Endodermal cell (in vitro differentiated cells): ENCODE measurements at places on chromosomes 4 and X.

DNA sequence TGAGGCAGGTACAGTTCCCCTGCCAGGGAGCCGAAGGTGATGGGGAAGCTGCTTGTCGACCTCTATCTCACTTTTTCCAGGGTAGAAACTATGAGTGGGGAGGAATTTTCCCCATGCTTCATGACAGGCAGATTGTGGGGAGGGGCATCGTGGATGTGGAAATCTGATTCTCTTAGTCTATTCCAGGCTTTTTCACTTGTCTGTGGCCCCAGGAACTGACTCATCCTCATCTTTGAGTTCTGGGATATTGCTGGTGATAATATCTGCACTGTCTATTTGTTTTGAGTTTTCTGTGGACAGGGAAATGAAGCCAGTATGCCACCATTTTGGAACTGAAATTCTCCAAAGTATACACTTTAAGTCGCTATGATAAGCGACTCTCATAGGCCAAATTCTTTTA, 7.6 kb upstream of the TLR2 start:
- DNase-seq, result no peak

DNA sequence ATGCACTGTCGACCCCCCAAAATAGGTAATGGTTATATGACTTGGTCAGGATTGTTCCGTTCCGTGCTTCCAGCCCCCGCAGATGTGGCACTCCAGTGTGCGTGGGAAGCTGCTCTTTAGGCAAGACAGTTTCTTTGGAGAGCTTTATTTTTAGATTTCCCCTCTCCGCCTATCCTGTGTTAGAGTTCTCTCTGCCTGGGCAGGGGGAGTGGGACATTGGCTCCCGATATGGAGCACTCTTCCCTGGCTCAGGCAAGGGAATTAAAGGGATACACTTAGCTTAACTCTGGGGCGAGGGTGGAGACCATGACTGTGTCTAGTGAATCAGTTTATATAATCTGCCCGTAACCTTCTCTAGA, 36.0 kb downstream of the DLG3 start:
- no peak for DNase-seq

- no peak for DNase-seq
Observed at GRCh38 chr4:149029056-149029651, 586.9 kb upstream of the NR3C2 start.

- peak; percentile 51 for DNase-seq
Observed at GRCh38 chr4:152665691-152666395, 14.0 kb downstream of the TMEM154 start.

DNA sequence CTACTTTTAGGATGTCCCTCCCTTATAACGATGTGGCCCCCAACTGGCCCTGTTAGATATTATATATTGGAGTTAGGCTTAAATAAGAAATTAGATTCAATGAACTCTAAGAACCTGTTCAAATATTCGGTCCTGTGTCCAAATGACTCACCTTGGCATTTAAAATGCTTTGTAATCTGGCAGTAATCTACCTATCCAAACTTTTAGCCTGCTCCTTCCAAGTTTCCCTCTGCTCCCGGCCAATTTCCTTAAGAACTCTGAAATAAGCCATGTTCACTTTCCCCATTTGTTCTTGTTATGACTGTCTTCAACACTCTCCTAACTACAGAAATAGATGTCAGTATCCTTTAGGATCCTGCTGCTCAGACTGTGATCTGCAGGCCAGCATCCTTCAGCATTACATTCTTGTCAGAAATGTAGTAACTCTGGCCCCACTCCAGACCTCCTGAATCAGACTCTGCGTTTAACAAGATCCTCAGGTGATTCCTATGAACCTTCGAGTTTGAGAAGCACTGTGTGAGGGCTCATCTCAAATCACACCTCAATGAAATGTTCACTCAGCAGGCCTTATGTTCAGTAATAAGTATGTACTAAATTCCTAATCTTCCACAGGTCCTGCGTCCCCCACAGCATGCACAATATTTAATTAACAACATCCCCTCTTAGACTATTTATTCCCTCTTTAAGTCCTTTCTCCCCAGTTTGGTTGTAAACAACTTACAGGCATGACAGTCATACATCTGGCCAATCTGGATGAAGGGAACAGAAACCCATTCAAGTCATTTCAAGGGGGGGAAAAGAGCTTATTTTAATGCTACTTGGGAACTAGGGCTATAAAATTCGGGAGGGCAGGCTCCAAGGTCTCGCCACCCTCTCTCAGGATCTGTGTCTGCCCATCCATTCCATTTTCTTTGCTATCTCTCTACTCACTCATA, 3.0 kb downstream of the ATP8A1 start:
- no peak for DNase-seq

- DNase-seq, result no peak
Observed at GRCh38 chrX:154004315-154004714, 15.4 kb downstream of the IRAK1 start.

DNA sequence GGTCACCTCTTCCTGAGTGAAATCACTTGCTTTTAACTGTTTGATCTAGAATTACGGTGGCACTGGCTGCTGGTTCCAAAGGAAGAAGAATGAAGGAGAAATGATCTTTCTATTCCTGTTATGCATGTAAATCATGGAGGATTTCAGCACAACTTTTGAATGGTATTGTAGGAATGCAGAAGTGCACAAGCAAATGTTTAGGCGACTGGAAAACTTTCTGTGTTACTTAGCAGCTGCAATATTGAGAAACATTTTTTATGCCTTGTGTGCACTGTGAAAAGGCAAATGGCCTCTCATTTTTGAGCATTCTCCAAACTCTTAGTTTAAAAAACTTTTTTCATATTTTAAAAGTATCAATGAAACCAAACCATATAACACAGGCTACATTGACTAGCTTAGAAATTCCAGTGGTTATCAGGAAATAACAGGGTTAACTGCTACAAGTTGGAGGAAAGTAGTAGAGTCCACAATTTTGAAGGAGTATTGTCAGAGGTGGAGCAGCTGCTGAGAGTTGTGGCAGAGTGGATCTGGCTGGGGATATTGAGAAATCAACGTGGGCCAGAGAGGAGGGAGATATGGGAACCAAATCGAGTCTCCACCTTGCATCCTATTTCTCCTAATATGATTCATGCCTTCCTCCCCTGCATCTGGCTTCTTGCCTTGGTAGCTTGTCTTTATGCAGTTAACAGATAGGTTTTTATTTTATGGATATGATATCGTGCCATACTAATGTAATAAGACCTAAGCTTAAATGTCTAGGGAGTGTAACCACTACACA, 32.0 kb upstream of the FHL1 start:
- DNase-seq, result no peak

DNA sequence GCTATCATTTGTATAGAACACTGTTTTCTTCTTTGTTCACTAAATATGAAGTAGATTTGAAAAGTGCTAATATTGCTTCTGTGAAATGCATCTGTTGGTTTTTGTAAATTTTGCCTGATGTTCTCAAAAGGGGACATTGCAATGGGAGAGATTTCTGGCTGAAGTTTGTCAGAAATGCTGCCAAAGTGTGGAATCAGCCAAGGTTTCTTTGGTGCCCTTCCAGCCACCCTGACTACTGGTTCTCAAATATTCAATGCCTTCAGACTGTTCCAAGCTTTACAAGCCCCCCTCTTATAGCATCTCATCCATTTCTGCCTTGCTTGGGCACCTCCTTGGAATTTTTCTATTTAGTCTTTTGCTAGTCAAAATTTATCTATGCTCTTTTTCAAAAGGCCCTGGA, 60.6 kb upstream of the TMLHE start:
- DNase-seq, result no peak

- DNase-seq, result no peak
Observed at GRCh38 chrX:73851014-73852009, 288.3 kb downstream of the CHIC1 start.

GRCh38 chrX:130869239-130869638, 33.8 kb downstream of the ENOX2 start:
- DNase-seq, result no peak

- peak; percentile 62 for DNase-seq
Observed at GRCh38 chr4:65668201-65669089, 1.8 kb downstream of the EPHA5 start.

- DNase-seq, result no peak
Observed at GRCh38 chrX:56468441-56468840, 95.0 kb upstream of the UBQLN2 start.

- peak; percentile 55 for DNase-seq
Observed at GRCh38 chr4:7189475-7190277, 2.7 kb upstream of the SORCS2 start.

- DNase-seq, result no peak
Observed at GRCh38 chr4:67879486-67879885, 4.3 kb downstream of the TMPRSS11D start.

GRCh38 chr4:36137336-36137735, 107.0 kb downstream of the ARAP2 start:
- DNase-seq, result no peak

GRCh38 chr4:113560579-113560978, 201.0 kb downstream of the CAMK2D start:
- DNase-seq, result no peak

DNA sequence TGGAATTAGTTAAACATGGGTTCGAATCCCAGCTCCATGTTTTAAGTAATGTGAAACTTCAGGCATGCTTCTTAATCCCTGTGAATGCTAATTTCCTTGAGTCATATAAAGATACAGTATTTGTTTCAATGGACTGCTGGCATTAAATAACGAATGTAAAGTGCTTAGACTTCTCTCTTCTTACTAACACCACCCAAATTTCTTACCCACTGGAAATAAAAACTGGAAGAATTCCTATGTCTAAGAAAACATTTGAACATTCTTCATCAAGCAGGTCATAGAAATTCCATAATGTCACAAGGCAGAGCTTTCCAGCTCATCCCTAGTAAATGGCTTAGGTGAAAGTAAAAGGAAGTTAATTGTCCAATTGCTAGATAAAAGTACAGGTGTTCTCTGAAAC, 172.5 kb downstream of the ANK2 start:
- no peak for DNase-seq

- no peak for DNase-seq
Observed at GRCh38 chr4:109398928-109399327, 34.7 kb upstream of the SEC24B start.

DNA sequence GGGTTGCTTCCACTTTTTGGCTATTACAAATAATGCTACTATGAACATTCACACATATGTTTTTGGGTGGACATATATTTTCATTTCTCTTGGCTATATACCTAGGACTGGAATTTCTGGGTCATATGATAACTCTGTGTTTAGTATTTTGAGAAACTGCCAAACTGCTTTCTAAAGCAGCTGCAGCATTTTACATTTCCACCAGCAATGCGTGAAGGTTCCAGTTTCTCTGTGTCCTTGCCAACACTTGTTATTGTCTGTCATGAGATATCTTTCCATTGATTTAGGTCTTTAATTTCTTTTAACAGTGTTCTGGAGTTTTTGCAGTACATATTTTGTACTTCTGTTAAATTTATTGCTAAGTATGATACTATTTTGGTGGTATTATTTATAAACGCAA, 48.3 kb downstream of the CLCN5 start:
- DNase-seq, result no peak

DNA sequence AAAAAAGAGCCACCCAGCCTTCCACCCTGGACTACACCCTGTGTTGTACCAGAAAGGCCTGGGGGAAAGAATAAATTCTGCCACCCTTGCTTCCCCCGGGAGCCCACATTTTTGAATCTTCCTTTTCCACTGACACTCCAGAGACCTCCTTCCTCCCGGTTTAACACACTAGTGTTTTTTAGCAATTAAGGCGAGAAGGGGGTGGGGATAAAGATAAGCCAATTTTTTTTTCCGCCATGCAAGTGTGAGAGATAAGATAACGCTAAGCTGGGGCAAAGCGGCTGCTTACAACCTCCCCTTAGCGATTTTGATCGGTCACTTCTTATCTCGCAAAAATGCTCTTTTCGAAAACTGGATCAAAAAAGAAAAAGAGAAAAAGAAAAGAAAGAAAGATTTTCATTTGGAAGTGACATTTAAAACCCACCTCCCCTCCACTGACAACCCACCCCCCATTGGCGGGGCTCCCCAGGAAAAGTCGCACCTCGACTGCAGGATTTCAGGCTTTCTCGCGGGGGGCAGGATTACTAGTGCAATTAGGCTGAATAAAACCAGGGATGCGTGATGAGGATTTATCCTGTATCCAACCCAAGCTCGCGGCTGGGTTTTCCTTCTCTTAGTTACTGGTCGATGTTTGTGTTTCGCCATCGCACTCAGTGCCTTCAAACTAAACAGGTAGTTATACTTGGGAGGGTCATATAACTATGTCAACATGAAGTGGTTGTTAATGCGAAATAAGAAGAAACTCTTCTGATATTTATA, 6.0 kb upstream of the BCOR start:
- DNase-seq, result no peak

GRCh38 chrX:151177141-151178027, 1.0 kb downstream of the GPR50 start:
- DNase-seq, result peak; percentile 82

GRCh38 chrX:15241301-15241700, 28.6 kb downstream of the ASB9 start:
- DNase-seq, result no peak

GRCh38 chr4:16226816-16227461, 668 bp upstream of the TAPT1 start:
- peak; percentile 87 for DNase-seq

DNA sequence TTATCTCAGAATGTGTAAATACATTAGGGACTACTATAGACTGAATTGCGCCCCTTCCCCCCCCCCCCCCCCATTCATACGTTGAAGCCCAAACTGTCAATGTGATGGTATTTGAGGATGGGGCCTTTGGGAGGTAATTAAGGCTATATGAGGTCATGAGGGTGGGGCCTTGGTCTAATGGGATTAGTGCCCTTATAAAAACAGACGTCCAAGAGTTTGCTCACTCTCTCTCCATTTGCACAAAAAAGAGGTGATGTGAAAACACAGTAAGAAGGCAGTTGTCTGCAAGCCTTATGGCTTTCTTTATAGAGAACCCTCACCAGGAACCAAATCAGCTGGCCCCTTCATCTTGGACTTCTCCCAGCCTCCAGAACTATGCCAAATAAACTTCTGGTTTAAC, 15.3 kb downstream of the SPACA5 start:
- no peak for DNase-seq

- DNase-seq, result peak; percentile 84
Observed at GRCh38 chr4:41360214-41360920, 103.6 kb downstream of the UCHL1 start.

- no peak for DNase-seq
Observed at GRCh38 chr4:110165382-110166286, 32.8 kb downstream of the ELOVL6 start.

GRCh38 chrX:55714161-55714560, 3.4 kb upstream of the RRAGB start:
- no peak for DNase-seq

DNA sequence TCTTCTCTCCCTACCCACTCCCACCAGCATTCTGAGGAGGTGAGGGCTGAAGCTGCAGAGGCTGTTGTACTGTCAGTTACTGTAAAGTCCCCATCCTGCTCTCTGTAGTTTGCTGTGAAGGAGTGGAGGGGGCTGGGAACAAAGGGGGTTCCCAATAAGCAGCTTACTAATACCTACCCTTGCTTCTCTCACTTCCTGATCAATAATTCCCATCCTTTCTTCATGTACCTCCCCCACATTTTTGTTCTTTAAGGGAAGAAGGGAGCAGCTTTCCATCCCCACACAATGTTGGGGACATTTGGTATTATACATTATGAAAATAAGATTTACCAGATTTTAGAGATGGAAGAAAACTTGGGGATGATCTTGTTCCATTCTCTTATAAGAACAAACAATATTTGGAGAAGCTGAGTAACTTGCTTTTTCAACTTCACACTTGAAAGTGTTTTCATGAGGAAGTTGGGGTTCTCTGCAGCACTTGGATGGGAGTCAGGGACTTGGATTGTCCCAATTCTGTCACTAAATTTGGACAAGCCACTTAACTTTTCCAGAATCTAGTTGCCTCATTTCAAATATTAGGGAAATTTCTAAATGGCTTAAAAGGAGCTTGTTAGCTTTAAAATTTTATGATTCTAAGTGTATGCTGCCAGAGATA, 5.4 kb downstream of the TBC1D1 start:
- no peak for DNase-seq
